ENCODE measurements at places on chromosomes 16 and 17. TPM values are rescaled to one million over a fixed set of nuclear protein-coding genes. Genes with fewer than 3 reads are reported as not detected.
A peak's percentile ranks its signal among the peaks of the same experiment; 100 is the strongest.

The THAP11 gene
- 43.8 TPM for total RNA-seq

The GALR2 gene
- total RNA-seq, result not detected

The CMTM1 gene
- total RNA-seq, result not detected

DNA sequence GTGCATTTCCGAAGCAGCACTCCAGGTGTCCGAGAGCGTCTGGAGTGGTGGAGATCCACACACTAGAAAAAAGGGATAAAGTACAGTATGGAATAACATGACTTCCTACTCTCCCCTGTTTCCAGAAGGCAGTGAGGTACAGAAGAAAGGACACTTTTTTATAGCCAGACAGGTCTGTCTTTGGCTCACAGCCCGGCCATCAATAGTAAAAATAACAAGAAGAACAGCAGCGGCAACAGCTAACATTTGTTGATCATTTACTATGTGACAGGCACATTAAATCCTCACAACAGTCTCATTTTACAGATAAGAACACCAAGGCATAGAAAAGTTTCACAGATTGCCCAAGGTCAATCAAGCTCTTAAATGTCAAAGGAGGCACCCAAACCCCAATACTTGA, 16.2 kb downstream of the DYNLRB2 start:
- H3K4me1 ChIP-seq, result no peaks in the 10 kb centered on the region
- H3K27ac ChIP-seq, result no peak overlapping the region
- DNase-seq, result no peak

DNA sequence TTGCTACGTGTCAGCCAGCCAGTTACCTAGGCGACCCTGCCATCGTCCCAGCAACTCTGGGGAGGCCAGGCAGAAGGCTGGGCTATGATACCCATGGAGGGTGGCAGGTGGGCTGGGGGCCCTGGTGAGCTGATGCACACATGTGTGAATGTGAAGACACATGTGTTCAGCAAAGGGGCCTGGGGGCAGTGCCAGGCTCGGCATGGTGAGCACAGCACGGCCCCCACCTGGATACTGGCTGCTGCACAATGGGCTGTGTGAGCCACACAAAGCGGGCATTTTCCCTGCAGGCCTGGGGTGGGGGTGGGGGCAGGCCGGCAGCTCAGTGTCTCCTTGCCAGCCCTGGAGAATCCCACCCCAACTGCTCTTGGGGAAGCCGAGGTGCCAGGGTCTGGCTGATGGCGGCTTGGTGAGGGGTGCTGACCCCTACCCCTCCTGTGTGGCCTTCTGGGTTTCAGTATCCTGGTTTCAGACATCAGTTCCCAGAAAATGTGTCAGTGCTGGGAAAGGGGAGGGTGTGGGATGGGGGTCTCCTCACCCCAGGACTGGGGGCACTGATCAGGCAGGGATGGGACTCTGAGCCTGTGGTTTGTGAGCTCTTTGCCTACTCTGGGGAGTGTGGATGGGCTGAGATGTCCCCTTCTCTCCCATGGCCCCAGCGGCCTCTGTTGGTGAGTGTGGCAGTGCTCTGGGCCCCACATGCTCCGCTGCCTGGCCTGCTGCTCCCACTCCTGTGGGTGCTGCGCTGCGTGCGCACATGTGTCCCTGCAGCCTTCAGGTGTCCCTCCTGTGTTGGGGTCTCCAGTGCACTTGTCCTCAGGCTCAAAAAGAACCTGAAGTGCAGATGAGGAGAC, 5.1 kb downstream of the LLGL1 start:
- peaks cover 8% of the 10 kb centered on the region for H3K4me1 ChIP-seq
- H3K36me3 ChIP-seq, result no peaks in the 10 kb centered on the region
- H3K4me3 ChIP-seq, result no peak overlapping the region
- no peaks in the 10 kb centered on the region for H3K27me3 ChIP-seq
- no peak overlapping the region for H3K27ac ChIP-seq
- no peak for DNase-seq

DNA sequence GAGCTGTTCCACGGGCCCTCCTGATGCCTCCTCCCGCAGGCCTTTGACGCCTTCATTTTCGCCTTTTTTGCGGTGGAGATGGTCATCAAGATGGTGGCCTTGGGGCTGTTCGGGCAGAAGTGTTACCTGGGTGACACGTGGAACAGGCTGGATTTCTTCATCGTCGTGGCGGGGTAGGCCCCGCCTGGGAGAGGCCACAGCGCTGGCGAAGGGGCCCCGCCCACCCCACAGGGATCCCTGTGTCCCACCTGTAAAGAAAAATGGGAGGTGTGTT, 29.7 kb downstream of the TPSG1 start:
- no peaks in the 10 kb centered on the region for H3K27me3 ChIP-seq
- no peaks in the 10 kb centered on the region for H3K36me3 ChIP-seq
- no peak for DNase-seq
- H3K27ac ChIP-seq, result no peak overlapping the region
- no peak overlapping the region for H3K4me3 ChIP-seq

- H3K4me3 ChIP-seq, result no peak overlapping the region
- no peaks in the 10 kb centered on the region for H3K36me3 ChIP-seq
- H3K27ac ChIP-seq, result no peak overlapping the region
Measured at GRCh38 chr17:18958611-18959010, 6.6 kb downstream of the SLC5A10 start.

- H3K4me1 ChIP-seq, result no peaks in the 10 kb centered on the region
- no peak overlapping the region for H3K4me3 ChIP-seq
- H3K27ac ChIP-seq, result no peak overlapping the region
- H3K36me3 ChIP-seq, result no peaks in the 10 kb centered on the region
- H3K27me3 ChIP-seq, result no peaks in the 10 kb centered on the region
Measured at GRCh38 chr17:36463916-36464764, 22.3 kb upstream of the ZNHIT3 start.

- H3K4me3 ChIP-seq, result no peak overlapping the region
- H3K36me3 ChIP-seq, result no peaks in the 10 kb centered on the region
- H3K27me3 ChIP-seq, result no peaks in the 10 kb centered on the region
- no peak overlapping the region for H3K27ac ChIP-seq
- DNase-seq, result no peak
Measured at GRCh38 chr16:64132190-64132589, 989.7 kb downstream of the CDH11 start.

- H3K36me3 ChIP-seq, result no peaks in the 10 kb centered on the region
- H3K27ac ChIP-seq, result no peak overlapping the region
- H3K4me1 ChIP-seq, result no peaks in the 10 kb centered on the region
- no peaks in the 10 kb centered on the region for H3K27me3 ChIP-seq
Measured at GRCh38 chr17:78241277-78242023, 10.0 kb downstream of the TMEM235 start.

DNA sequence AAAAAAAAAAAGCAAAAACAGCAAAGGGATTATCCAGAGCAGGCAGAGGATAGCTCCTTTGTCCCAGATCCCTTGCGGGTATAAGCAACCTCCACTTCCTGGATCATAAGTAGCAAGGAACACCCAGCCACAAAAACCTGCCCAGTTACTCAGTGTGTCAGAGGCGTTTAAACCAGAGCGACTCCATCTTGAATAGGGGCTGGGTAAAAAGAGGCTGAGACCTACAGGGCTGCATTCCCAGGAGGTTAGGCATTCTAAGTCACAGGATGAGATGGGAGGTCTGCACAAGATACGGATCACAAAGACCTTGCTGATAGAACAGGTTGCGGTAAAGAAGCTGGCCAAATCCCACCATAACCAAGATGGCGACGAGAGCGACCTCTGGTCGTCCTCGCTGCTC, 33.4 kb upstream of the HELZ start:
- no peaks in the 10 kb centered on the region for H3K27me3 ChIP-seq
- no peak overlapping the region for H3K27ac ChIP-seq
- DNase-seq, result no peak
- H3K4me1 ChIP-seq, result no peaks in the 10 kb centered on the region
- no peak overlapping the region for H3K4me3 ChIP-seq

- H3K27ac ChIP-seq, result peak overlapping the region; percentile 97
- peaks cover 23% of the 10 kb centered on the region for H3K4me1 ChIP-seq
- peak; percentile 87 for DNase-seq
- peak overlapping the region; percentile 55 for H3K4me3 ChIP-seq
- no peaks in the 10 kb centered on the region for H3K27me3 ChIP-seq
- no peaks in the 10 kb centered on the region for H3K36me3 ChIP-seq
Measured at GRCh38 chr17:42677921-42678781, 1.4 kb upstream of the PLEKHH3 start.

- no peak overlapping the region for H3K4me3 ChIP-seq
- no peaks in the 10 kb centered on the region for H3K4me1 ChIP-seq
- no peaks in the 10 kb centered on the region for H3K36me3 ChIP-seq
- H3K27ac ChIP-seq, result no peak overlapping the region
- DNase-seq, result no peak
- H3K27me3 ChIP-seq, result no peaks in the 10 kb centered on the region
Measured at GRCh38 chr16:24694931-24695330, 34.5 kb upstream of the TNRC6A start.

DNA sequence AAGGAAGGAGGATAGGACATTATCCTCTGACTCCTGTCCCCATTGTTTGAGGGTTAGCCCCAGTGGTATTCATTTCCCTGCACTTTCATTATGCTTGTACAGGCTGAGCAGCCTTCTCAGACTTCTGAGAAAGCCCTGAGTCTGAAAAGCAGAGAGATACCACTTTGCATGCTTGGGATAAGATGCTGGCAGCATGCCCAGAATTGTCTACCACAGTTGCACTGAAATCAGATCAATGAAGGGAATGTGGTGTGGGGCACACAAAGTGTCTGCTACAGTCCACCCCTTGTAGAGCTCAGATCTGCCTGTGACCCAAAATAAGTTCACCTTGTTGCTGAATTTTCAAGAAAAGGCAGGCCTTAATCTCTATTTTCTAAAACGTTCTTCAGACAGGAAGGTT, 160.6 kb downstream of the CCT6B start:
- no peak overlapping the region for H3K4me3 ChIP-seq
- DNase-seq, result no peak
- H3K4me1 ChIP-seq, result no peaks in the 10 kb centered on the region
- no peaks in the 10 kb centered on the region for H3K36me3 ChIP-seq
- H3K27me3 ChIP-seq, result no peaks in the 10 kb centered on the region

DNA sequence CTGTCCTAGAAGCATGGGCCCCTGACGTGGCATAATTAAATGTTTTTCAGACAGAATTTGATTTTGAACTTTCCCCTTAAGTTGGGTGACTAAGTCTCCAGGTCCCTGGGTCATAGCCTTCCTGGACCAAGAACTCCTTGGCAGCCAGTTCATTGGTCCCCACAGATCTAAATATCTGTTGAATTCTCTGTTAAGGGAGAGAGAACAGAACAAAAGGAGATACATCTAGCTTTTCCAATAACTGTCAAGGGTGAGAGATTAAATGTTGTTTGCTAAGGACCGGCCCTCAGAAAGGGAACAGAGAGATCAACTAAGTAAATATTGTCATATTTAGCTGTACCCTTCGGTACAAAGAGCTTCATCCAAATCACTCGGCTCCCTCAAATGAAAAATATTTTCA, 78.2 kb upstream of the NOL11 start:
- H3K4me1 ChIP-seq, result no peaks in the 10 kb centered on the region
- no peak for DNase-seq
- H3K27me3 ChIP-seq, result no peaks in the 10 kb centered on the region
- H3K27ac ChIP-seq, result no peak overlapping the region
- H3K36me3 ChIP-seq, result no peaks in the 10 kb centered on the region

- H3K27ac ChIP-seq, result peak overlapping the region; percentile 47
- no peak overlapping the region for H3K4me3 ChIP-seq
- H3K4me1 ChIP-seq, result no peaks in the 10 kb centered on the region
- H3K36me3 ChIP-seq, result no peaks in the 10 kb centered on the region
- H3K27me3 ChIP-seq, result no peaks in the 10 kb centered on the region
Measured at GRCh38 chr17:63961355-63962212, 11.1 kb downstream of the SCN4A start.

All from uterus (tissue), 4 donors.